ENCODE measurements at places on chromosomes 2 and 18.
A peak's percentile ranks its signal among the peaks of the same experiment; 100 is the strongest.

DNA sequence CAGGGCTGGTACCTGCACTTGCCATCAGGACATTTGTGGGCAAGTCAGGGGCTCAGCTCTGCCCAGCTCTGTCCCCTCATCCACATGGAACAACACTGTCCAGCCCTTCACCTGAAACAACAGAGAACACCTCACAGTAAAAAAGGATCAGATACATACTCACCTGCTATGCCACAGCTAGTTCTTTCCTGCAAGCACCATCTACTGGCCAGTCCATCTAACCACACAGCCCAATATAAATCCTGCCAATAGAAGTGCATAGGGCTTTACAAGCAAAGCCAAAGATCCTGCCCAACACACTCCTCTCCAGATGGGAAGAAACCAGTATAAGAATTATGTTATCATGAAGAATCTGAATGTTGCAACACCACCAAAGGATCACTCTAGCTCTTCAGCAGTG is 52.2 kb upstream of the GALNT13 start:
- no peak for DNase-seq

- DNase-seq: no peak
These were observed 12.3 kb downstream of the CROCC2 start for GRCh38 chr2:240918258-240919091.

DNA sequence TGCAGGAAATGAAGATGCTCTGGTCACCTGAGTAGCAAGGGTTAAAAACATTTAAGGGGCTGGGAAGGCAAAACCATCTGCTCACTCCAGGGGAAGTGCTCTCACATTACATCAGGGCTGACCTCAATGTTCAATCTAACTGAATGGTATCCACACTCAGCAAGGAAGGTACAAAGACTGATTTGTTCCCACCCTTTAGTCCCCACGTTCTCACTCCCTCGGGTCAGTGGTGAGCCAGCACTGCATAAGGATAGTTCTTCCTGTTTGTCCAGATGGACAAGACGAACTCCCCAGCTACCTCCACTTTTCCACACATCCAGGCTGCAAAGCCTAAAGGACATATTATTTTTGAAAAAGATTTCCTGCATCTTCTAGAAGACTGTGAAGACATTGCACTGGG is 126.6 kb upstream of the SLC14A2 start:
- DNase-seq: no peak

DNA sequence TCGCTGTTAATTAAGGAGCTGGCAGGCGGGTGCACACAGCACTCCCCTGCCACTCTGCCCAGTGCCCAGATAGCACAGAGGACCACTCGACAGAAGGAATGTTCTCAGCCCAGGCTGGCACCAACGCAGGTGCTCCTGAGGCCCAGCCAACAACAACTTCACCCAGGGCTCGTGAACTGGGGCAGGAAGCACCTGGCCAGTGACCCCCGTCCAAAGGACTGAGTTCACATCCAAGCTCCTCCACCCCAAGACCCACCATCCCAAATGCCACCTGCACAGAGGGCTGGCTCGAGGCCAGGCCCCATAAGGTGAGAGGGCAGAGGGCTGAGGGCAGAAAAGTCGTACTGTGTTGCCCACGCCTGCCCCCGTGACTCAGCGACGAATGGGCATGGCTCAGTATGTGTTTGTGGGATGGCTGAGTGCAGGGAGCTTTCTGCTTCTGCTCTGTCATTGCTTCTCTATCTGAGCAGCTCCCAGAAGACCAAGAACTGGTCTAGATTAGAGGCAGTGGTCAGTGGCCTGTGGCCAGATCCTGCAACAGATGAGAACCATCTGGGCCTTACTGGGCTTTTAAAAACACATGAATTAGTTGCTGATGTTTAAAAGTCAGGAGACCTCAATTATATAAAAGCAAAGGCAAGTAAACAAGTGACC is 68.4 kb downstream of the POLR1A start:
- DNase-seq: peak; percentile 69

DNA sequence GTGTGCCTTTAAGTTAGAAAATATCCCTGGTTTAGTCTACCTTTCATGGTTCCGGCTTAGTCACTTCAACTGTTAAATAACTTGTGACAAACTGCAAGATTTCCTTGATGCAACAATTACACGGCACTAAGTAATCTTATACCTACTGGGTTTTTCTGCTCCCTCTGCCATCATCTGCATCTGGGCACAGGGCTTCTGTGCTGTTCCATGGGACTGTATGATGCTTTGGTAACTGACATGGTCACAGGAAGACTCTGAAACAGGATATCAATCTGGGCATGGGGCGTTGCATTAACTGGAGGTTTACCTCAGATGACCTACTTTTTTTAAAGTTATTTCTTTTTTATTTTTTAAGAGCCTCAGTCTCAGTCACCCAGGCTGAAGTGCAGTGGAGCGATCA is 365.4 kb downstream of the SS18 start:
- no peak for DNase-seq

GRCh38 chr2:96142217-96143113 is 2.8 kb downstream of the DUSP2 start:
- DNase-seq: peak; percentile 92

GRCh38 chr2:69244882-69245281 is 142.1 kb downstream of the GFPT1 start:
- DNase-seq: no peak

DNA sequence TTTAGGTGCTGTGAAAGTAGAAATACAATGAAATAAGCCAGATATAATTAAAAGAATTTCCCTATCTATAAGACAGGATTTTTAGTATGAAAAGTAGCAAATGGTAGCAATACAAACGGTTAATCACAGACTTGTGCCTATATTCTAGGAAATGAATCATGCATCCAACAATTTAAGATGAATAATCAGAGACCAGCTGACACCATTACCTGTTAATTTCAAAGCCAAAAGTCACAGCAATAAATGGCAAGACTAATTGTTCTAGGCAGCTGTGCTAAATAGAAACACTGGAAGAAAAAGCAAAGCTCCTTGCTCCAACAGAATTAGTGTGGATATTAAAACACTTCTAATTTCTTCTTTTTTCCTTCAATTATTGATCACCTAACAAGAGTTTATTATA is 35.1 kb upstream of the MPP4 start:
- no peak for DNase-seq

DNA sequence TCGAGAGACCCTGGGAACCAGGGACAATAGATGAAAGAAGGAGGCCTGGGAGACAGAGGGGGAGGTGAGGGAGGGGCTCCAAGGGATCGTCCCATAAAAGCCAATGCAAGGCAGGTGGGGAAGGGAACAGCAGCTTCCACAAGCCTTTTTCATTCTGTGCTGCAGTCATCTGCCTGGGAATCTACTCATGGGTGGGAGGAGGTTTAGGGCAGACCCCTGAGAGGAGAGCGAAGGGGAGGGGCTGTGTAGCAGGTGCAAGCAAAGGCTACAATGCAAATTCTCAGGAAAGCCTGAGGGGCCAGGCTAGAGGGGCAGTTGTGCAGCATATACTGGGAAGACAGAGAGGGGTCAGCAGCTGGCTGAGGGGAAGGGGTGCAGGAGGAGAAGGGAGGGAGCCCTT is 135.4 kb downstream of the SETBP1 start:
- DNase-seq: no peak

GRCh38 chr18:3207565-3207964 is 12.2 kb downstream of the MYOM1 start:
- no peak for DNase-seq

DNA sequence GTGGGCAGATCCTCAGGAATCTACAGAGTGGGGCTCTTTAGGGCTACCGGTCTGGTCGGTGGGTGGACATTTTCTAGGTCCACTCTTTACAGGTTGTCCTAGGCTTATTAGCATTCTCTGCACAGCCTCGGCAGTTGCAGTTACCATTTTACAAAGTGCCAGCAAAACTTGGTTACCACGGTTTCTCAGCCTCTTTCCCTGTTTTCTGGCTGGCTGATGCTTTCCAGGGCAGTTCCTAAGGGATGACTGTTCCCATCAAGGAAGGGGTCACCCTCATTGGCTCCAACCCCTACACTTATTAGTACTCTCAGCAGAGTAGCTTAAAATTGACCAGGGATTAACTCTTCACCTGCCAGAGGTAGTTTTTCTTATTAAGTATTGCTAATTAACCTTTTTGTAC is 2.0 kb upstream of the AQP4 start:
- no peak for DNase-seq

DNA sequence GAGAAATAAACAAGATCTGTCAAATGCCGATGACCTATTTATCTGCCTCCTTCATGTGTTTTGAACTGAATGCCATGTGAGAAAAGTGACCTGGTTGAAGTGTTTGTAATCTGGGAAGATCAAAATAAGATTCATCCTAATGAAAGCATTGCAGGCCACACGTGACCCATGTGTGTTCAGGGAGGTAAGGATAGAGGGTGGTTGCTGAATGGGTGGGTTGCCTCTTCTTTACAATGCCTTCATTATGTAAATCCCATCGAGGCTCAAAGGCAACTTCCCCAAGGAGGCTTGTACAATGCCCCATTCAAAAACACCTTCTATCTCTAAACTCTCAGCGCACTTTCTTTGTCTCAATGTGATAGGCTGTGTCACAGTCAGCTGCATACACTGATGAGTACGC is 273.1 kb downstream of the LRATD1 start:
- no peak for DNase-seq
